ENCODE measurements at places on chromosomes 13 and 19.

- no peaks in the 10 kb centered on the region for H3K36me3 ChIP-seq
- H3K27ac ChIP-seq, result no peak overlapping the region
- H3K4me1 ChIP-seq, result no peaks in the 10 kb centered on the region
- DNase-seq, result no peak
These were observed 1146.1 kb downstream of the EFNB2 start for GRCh38 chr13:105389373-105389772.

GRCh38 chr13:26719356-26719945 lies 41.1 kb downstream of the GPR12 start:
- peak; percentile 52 for DNase-seq
- no peaks in the 10 kb centered on the region for H3K4me1 ChIP-seq
- H3K27ac ChIP-seq, result no peak overlapping the region
- no peak overlapping the region for H3K4me3 ChIP-seq

DNA sequence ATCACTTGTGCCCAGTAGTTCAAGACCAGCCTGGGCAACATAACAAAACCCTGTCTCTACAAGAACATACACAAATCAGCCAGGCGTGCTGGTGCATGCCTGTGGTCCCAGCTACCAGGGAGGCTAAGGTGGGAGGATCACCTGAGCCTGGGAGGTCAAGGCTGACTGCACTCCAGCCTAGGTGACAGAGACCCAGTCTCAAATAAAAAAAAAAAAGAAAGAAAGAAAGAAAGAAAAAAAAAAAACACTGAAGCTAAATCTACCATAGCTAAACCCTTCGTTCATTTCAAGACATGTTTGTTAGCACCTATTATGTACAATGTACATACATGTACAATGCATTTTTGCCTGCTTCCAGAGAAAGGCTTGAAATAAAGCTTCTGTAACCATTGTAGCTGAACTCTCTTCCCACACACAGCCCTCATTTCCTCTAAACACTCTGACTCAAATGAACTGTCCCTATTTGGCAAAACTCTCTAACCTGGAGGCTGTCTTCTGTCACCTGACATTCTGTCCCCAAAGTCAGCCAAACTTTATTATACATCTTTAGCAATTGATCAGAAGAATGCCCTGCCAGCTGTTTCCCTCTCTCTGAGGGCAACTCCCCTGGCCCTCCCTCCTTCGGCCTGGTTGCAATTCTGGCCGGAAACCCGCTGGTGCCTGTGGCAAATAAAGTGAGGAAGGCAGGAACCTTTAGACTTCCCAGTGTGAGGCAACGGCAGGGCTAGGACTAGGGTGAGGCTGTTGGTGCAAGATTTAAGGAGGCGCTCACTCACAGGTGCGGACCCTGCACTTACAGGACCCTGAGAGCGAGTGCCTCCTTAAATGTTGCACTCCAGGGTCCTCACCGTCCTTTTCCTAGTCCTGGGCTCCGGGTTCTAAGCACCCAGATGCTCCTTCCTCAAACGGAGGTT lies 1.8 kb downstream of the ETHE1 start:
- H3K4me3 ChIP-seq, result peak overlapping the region; percentile 77
- H3K27ac ChIP-seq, result peak overlapping the region; percentile 84
- H3K27me3 ChIP-seq, result no peaks in the 10 kb centered on the region
- DNase-seq, result no peak
- peaks cover 46% of the 10 kb centered on the region for H3K4me1 ChIP-seq

DNA sequence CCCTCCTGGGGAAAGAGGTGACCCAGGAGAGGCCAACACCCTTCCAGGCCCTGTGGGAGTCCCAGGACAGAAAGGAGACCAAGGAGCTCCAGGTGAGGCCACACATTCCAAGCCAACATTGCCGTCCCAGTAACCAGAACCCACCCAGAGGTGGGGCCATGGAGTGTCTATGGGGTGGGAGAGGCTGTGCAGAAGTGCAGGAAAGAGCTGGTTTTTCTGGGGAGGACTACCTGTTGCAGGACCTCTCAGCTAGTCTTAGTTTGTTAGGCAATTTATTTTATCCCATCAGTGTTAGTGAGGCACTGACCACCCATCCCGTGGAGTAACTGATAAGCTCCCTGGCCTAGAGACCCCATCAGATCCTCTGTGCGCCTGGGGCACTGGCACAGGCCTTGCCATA lies 66.1 kb downstream of the RAB20 start:
- H3K4me1 ChIP-seq, result no peaks in the 10 kb centered on the region
- peaks cover 39% of the 10 kb centered on the region for H3K36me3 ChIP-seq
- H3K27me3 ChIP-seq, result no peaks in the 10 kb centered on the region
- H3K4me3 ChIP-seq, result no peak overlapping the region
- no peak overlapping the region for H3K27ac ChIP-seq

DNA sequence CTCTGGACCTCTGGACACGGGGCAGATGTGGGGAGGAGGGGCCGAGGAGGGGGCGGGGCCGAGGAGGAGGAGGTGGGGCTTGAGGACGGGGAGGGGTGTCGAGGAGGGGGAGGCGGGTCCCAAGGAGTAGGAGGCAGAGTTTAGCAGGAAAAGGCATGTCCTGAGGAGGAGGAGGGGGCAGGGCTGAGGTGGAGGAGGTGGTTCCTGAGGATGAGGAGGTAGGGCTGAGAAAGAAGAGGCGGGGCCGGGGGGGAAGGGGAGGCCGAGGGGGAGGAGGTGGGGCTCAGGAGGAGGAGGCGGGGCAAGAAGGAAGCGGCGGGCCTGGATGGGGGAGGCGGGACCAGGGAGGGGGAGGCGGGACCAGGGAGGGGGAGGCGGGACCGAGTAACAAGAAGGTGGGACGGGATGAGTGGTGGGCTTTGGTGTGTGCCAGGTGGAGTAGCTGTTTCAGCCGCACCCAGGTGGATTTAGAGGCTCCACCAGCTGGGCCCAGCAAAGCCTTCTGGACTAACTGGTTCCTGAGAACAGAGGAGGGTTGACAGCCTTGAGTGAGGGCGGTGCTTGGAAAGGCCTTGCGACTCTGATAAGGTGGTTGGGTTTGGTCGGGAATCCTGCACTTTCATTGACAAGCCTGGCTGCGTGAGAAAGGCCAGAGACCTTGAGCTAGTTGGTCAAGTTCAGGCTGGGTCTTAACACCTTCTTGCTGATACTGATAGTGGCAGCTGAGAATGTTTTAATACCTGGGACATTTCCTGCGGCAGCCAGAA lies 7.7 kb downstream of the TECR start:
- H3K4me3 ChIP-seq, result no peak overlapping the region
- H3K27ac ChIP-seq, result peak overlapping the region; percentile 56
- DNase-seq, result no peak
- H3K36me3 ChIP-seq, result no peaks in the 10 kb centered on the region
- peaks cover 53% of the 10 kb centered on the region for H3K4me1 ChIP-seq

GRCh38 chr13:111971891-111972780 lies 94.8 kb upstream of the SOX1 start:
- no peaks in the 10 kb centered on the region for H3K36me3 ChIP-seq
- H3K4me1 ChIP-seq, result no peaks in the 10 kb centered on the region
- no peaks in the 10 kb centered on the region for H3K27me3 ChIP-seq
- no peak overlapping the region for H3K27ac ChIP-seq

DNA sequence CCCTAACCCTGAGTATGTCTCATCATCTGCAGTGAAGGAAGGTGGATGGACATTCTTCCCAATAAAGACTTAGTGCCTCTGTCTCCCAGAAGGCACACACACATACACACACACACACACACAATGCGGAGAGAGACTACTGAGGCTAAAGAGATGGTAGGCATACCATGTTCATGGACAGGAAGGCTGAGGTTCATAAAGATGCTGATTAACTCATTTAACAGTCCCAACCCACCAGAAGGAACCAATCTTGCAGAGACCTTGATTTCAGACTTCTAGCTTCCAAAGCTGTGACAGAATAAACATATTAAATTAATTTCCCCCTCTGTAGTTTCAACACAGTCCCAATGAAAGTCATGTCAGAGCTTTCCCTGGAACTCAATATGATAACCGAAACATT lies 33.1 kb downstream of the ARRDC2 start:
- peaks cover 10% of the 10 kb centered on the region for H3K4me1 ChIP-seq
- H3K36me3 ChIP-seq, result no peaks in the 10 kb centered on the region
- H3K27ac ChIP-seq, result no peak overlapping the region
- H3K27me3 ChIP-seq, result no peaks in the 10 kb centered on the region

DNA sequence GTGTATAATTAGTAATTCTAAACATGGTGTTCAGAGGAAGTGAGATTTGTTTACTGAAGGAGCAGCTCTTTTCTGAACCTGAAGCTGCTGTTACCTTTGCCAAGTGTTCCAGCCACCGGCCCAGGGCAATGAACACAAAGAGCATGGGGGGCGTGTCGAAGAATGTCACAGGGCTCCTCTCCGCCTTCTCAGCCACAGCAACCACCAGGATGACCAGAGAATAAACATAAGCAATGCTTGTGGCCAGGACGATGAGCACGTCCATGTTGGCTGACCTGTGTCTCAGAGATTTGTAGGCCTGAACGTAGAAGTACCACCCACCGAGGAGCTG lies 53.1 kb downstream of the ATP7B start:
- no peaks in the 10 kb centered on the region for H3K36me3 ChIP-seq
- H3K27ac ChIP-seq, result no peak overlapping the region
- no peak for DNase-seq
- H3K27me3 ChIP-seq, result no peaks in the 10 kb centered on the region
- H3K4me3 ChIP-seq, result no peak overlapping the region
- H3K4me1 ChIP-seq, result no peaks in the 10 kb centered on the region

DNA sequence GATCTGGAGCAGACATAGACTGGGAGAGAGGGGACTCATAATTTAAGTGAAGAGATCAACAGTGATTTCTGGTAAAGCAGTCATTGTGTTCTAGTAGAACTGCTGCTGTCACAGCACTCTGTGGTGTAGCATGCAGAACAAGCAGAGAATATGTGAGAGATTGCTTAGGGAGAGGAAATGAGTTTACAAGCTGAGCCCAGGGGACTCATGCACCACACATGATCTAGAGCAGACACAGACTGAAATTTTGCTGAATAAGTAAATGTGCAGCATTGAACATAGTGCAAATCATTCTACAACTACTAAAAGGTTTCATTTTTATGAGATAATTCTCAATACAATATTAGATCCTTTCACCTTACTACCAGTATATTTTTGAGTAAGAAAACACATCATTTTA lies 125.7 kb downstream of the MYO16 start:
- H3K27ac ChIP-seq, result no peak overlapping the region
- no peak for DNase-seq
- no peaks in the 10 kb centered on the region for H3K4me1 ChIP-seq
- H3K27me3 ChIP-seq, result no peaks in the 10 kb centered on the region
- H3K4me3 ChIP-seq, result no peak overlapping the region

GRCh38 chr19:39995794-39996193 lies 1.1 kb upstream of the ZNF546 start:
- no peak overlapping the region for H3K4me3 ChIP-seq
- H3K27me3 ChIP-seq, result no peaks in the 10 kb centered on the region
- no peak for DNase-seq
- H3K4me1 ChIP-seq, result peaks cover 20% of the 10 kb centered on the region
- H3K36me3 ChIP-seq, result no peaks in the 10 kb centered on the region
- no peak overlapping the region for H3K27ac ChIP-seq

DNA sequence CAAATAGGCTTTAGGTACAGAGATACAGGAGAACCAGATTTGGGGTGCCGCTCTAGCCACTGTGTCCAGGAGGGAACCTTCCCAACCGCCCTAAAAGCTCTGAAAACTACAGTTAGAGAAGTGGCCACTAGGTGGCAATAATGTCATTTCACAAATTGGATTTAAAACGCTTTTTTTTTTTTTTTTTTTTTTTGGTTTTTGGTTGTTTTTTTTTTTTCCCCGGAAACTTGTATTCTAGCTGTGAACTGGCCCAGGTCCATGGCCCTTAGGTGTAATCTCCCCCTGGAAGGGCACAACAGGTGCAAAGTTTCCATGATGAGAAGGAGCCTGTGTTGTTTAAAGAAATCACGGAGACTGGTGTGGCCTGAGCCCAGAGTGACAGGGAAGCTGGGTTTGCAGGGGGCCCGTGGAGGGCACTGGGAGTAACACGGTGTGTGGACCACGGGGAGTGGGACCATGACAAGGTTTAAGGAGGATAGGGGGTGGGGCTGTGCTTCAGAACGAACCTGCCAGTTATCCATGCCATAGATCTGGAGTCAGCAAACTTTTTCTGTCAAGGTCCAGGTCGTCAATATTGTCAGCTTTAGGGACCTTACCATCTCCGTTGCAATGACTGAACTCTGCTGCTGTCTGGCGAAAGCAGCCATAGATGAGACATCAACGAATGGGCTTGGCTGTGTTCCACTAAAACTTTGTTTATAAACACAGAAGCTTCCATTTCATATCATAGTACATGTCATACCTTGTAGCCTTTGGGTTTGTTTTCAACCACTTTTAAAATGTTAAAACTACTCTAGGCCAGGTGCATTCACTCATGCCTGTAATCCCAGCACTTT lies 10.1 kb downstream of the OR1I1 start:
- no peak overlapping the region for H3K27ac ChIP-seq
- H3K4me1 ChIP-seq, result no peaks in the 10 kb centered on the region
- H3K36me3 ChIP-seq, result no peaks in the 10 kb centered on the region
- no peaks in the 10 kb centered on the region for H3K27me3 ChIP-seq
- H3K4me3 ChIP-seq, result no peak overlapping the region

- H3K4me1 ChIP-seq, result no peaks in the 10 kb centered on the region
- H3K4me3 ChIP-seq, result no peak overlapping the region
- H3K27me3 ChIP-seq, result no peaks in the 10 kb centered on the region
- no peaks in the 10 kb centered on the region for H3K36me3 ChIP-seq
- no peak overlapping the region for H3K27ac ChIP-seq
- no peak for DNase-seq
These were observed 88.4 kb downstream of the RXFP2 start for GRCh38 chr13:31827707-31828106.

- no peak for DNase-seq
- H3K4me3 ChIP-seq, result no peak overlapping the region
- no peak overlapping the region for H3K27ac ChIP-seq
- H3K4me1 ChIP-seq, result peaks cover 28% of the 10 kb centered on the region
- no peaks in the 10 kb centered on the region for H3K27me3 ChIP-seq
These were observed 3.9 kb upstream of the UBL5 start for GRCh38 chr19:9823816-9824215.

- no peaks in the 10 kb centered on the region for H3K4me1 ChIP-seq
- H3K27ac ChIP-seq, result no peak overlapping the region
- DNase-seq, result no peak
- no peaks in the 10 kb centered on the region for H3K27me3 ChIP-seq
- no peak overlapping the region for H3K4me3 ChIP-seq
These were observed 813.6 kb upstream of the MIR17HG start for GRCh38 chr13:90533866-90534265.

GRCh38 chr19:44401139-44402115 lies at the start of gene ZNF285:
ZNF285 (minus strand) TSS chr19:44401608; CDS start chr19:44397213, 4,395 bp downstream.
- DNase-seq, result no peak

- H3K27me3 ChIP-seq, result no peaks in the 10 kb centered on the region
- no peak for DNase-seq
- no peak overlapping the region for H3K27ac ChIP-seq
- no peaks in the 10 kb centered on the region for H3K4me1 ChIP-seq
- H3K4me3 ChIP-seq, result no peak overlapping the region
These were observed 98.0 kb downstream of the PRR20E start for GRCh38 chr13:57264965-57265364.

GRCh38 chr13:48804821-48805601 lies 151.3 kb downstream of the CYSLTR2 start:
- H3K4me1 ChIP-seq, result no peaks in the 10 kb centered on the region
- no peak overlapping the region for H3K4me3 ChIP-seq
- no peaks in the 10 kb centered on the region for H3K27me3 ChIP-seq
- no peaks in the 10 kb centered on the region for H3K36me3 ChIP-seq
- H3K27ac ChIP-seq, result no peak overlapping the region
- DNase-seq, result no peak

Data from vagina (tissue), 2 donors.